Kidney glomerular epithelial cell (primary cell): ENCODE measurements at places on chromosomes 1 and 21.

DNA sequence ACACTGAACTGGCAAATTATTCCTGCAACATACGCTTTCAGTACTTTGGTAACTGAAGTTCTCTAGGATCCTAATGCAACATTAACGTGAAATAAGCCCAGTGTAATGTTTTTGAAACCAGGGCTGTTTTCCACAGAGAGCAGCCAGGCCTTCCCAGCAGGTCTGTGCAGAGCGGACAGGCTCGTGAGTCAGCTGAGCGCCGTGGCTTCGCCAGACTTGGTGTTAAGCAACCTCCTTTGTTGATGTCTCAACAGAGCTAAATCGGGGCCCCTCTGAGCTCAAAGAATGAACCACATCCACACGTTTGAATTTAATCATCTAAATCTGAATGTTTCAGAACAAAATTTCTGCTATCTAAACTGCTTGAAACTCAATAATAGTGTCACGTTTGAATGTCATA is 181.8 kb upstream of the FMN2 start:
- no peak for DNase-seq

DNA sequence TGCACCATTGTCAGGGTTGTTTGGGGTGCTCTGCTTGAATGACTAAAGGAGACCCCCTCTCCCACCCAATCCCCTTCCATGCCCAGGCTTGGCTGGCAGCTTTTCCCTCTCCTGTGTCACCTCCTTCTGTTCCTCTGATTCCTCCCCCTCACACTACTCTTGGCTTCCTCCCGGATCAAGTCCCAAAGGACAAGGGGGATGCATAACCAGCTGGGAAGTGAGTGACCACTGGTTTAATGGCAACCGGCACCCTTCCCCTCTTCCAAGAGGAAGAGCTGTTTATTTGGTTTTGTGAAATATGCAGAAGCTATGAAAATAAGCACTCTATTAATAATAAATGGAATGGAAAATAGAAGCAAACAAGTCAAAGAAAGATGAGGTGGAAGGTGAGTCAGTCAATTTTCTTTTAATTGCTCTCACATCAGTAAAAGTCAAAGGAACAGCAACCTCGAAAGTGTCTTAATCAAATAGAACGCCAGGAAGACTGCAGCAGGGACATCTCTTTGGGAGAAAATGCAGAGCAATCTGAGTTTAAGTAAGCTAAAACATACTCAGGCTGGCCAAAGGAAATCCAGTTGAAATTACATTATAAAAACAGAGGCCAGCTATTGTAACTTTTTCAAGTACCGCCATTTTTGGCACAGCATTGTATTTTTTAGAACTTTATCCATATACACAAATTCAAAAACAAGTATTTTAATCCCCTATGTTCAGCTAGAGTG is 322.5 kb downstream of the SIPA1L2 start:
- DNase-seq = peak; percentile 27

GRCh38 chr1:25631750-25632485 is 15.3 kb downstream of the MAN1C1 start:
- no peak for DNase-seq

- no peak for DNase-seq
These were observed 284.4 kb downstream of the LRRC7 start for GRCh38 chr1:69852151-69852550.

DNA sequence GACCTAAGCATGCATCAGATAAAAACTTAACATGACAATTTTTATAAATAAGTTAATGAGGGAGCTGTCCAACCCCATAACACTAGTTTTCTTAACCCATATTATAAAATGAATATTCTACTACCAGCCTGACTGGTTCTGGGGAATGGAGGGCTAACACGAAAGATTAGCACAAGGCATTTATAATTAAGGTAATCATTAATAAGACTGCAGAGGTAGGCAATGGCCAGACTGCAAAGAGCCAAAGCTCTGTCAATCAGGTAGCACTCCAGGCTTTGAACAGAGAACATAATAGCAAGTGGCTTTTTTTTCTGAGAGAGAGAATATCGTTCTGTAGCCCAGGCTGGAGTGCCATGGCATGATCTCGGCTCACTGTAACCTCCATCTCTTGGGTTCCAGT is 20.6 kb upstream of the TMEM35B start:
- no peak for DNase-seq

DNA sequence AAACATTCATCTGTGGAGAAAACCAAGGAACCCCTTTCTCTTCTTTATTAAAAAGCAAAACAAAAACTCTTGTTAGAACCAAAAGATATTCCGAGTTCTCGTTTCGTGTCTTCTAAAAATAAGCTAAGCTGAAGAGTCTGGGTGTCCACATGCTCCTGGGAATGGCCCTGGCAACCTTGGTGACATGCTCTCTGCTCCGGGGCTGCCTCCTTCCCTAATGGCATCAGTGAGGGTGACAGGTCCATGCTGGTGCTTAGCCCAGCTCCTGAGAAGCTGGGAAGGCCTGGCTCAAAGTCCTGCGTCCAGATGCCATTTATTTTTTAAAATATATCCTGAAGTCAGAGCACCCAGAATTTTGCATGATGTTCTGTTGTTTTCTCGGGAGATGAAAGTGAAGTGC is 24.6 kb upstream of the TRAPPC10 start:
- no peak for DNase-seq

DNA sequence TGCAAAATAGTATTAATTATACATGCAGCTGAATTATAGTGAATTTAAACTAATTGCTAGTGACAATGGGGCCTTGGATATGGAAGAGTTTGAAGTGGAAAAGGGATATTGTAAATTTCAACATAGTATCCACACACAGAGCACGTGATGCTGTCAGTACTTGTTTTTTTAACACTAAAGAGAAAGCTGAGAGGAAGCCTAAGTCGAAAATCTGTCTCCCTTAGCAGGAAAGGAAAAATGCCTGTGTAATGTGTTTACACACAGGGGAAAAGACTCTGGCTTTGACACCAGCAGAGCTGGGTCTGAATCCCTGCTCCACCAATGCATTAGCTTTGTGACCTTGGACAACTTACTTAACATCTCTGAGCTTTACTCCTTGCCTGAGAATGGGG is 42.6 kb downstream of the PCSK9 start:
- no peak for DNase-seq

GRCh38 chr1:89518221-89518631 is 6.4 kb upstream of the LRRC8B start:
- no peak for DNase-seq

- no peak for DNase-seq
These were observed 27.5 kb downstream of the RGS8 start for GRCh38 chr1:182656842-182657397.

DNA sequence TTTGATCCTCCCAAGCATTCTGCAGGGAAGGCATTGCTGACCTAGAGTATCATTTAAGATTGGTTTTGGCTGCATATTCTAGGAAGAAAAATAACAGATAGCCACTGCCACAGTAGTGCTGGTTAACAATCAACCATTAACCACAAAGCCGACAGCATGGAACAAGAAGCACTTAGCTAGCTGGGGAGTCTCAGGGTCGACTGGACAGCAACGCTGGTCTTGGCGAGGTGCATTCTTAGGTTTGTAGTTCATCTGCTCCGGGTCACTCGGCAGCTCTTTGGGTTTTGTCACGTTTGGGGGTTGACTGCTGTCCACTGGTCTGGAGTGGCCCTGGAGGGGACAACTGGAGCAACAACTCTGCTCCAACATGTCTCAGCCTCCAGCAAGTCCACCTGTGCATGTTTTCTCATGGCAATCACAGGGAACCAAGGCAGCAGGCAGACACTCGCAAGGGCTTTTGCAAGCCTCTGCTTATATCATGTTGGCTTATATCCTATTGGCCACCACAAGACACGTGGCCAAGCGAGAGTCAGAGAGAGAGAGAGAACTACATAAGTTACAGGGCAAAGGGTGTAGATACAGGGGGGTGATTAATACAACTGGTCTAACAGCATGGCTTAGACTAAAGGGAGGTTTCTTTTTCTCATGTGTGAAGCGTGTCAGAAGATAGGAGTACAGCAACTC is 99.5 kb downstream of the LACTBL1 start:
- peak; percentile 86 for DNase-seq

DNA sequence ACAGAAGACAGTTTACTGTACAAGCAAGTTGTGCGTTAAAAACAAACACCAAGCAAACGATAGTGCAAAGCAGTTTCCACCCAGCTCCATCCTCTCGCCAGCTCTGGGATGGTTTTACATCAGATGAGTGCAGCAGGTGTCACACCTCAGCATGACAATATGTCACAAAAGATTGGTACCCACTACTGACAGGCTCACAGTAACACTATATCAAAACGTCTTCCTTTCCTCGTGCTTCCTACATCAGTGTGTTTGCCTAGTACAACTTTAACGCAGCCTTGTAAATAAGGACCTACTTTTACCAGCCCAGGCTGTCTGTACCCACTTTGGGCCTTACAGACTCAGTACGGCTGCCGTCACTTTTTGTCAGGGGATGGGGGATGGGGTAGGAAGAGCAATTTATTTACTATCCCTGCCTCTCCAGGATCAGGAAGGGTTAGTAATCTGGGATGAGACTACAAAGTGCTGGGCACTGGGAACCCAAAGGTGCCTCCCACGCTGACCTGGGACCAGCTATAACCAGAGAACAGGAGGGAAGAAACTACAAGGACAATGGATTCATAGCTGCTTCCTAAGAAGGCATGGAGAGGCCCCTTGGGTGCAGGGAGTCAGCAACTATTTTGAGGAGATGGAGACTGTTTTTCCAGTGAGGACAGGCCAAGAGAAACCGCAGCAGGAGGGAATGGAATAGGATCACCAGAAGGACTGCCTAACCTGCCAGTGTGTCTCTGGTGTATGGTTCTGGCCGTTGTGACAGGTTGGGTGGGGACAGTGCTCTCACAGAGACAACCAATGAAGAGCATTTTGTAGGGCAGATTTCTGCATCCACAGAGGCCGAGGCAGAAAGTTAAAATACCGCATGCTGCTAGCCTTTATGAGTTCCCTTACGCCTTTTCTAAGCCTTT is 30.2 kb downstream of the RUNX3 start:
- no peak for DNase-seq

DNA sequence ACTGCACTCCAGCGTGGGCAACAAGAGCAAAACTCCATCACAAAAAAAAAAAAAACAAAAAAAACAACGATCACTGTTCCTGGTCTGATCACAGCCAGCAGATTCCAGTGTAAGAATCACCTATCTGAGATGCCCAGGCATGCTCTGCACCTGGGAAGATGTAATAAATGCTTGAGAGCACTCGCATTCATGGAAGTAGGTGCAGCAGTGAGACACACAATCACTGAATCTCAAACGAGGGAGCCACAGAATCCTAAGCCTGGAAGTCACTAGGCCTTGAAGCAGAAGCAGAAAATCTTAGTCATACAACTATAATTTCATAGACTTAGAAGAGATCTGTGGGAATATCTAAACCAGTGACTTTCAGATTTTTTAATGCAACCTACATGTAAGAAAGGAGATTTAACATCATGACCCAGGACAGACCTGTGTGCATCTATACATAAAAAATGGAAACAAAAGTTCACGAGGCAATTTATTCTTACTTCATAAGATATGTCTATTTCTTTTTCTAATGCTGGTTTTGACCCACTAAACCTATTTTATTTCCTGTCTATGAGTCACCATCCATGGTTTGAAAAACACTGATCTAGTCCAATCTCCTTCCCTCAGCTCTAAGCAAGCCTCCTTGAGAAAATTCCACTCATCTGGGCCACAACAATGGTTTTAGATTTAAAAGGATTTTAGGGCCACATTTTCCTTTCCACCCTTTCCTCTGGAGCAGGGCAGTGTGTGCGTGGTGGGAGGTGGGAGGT is 30.4 kb downstream of the RIMS3 start:
- peak; percentile 19 for DNase-seq

GRCh38 chr1:7621334-7622219 is 149.5 kb upstream of the VAMP3 start:
- peak; percentile 79 for DNase-seq

DNA sequence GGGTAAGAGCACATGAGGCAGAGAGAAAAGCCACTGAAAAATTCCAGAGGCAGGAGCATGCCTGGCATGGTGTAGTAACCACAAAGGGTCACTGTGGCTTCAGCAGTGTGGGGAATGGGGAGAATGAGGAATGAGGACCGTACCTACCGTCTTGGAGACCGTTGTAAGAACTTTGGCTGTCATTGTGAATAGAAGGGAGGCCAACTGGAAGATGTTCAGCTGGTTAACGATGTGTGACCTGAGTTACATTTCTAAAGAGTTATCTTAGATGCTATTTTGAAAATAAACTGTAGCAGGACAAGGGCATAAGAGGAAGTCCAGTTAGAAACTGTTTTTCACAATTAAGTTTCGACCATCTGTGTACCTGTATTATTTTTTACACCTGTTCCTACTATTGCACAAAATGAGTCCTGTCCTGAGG is 365.5 kb upstream of the SGIP1 start:
- peak; percentile 28 for DNase-seq

DNA sequence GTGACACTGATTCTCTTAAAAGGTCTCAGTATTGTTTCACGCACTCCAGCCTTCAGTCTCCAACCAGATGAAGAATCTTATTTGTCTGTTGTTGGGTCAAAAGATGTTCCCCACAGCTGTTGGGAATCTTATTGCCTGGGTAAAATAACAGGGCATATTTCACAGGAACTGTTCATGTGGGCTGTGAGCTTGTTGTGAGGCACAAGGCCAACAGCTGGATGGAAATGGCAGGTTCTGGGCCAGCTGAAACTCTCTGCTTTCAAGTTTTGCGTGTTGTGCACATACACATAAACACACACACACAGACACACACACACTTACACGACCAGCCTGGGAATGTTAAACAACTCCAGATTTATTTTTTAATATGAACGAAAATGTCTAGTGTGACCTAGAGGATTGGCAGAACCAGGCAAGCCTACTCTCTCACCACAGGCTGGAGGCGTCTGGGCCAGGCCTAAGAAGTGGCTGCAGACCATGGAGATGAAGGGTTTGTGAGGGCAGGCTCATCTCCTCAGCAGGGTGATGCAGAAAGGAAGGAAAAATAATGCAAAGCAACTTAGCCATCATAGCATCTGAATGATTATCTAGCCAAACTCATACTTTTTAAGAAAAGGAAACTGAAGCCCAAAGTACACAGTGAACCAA is 357.0 kb downstream of the TTLL7 start:
- DNase-seq = no peak

GRCh38 chr21:36337099-36337509 is 17.1 kb downstream of the MORC3 start:
- DNase-seq = no peak

DNA sequence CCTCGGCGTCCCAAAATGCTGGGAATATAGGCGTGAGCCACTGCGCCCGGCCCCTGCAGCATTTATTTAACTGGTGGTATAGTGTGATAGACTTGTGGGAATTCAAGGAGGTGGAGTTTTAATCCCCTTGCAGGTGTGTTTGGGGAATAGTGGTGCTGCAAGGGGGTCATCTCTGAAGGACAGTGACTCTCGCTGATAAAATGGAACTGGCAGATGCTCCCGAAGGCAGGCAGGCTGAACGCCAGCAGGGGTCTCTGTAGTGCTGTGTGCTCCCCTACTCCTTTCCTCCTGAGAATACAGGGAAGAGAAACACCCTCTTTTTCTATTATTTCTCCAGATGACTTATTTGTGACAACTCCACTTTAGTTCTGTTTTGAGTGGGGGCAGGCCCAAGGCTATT is 4.0 kb downstream of the OSCP1 start:
- no peak for DNase-seq

GRCh38 chr1:184804220-184804619 is 49.6 kb upstream of the EDEM3 start:
- no peak for DNase-seq
